ENCODE measurements at places on chromosomes 7 and 10.
A peak's percentile ranks its signal among the peaks of the same experiment; 100 is the strongest.

DNA sequence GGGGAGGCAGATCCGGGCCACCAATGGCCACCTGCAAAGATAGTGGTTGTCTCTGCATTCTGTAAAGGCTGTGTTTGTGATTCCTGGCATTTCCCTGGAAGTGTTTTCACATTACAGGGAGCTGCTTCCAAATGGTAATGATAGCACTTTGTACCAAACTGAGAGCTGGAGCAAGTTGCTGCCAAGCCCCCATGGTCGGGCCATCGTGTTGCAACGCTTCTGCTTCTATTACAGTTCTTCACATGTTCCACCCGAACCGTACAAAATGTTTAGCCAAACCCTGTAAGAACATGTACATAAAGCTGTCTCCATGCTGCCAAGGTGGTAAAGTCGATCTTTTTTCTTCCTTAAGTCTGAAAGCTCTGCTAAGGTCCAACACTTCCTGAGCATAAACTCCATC, 397.7 kb upstream of the NFE2L3 start:
- DNase-seq: no peak

GRCh38 chr7:157685430-157686284, 348.9 kb downstream of the DNAJB6 start:
- DNase-seq: no peak

- no peak for DNase-seq
Observed at GRCh38 chr10:101839416-101840063, 4.1 kb downstream of the KCNIP2 start.

- DNase-seq: no peak
Observed at GRCh38 chr7:125485223-125485622, 555.6 kb upstream of the POT1 start.

GRCh38 chr10:21989453-21990154, 13.9 kb downstream of the DNAJC1 start:
- peak; percentile 84 for DNase-seq

DNA sequence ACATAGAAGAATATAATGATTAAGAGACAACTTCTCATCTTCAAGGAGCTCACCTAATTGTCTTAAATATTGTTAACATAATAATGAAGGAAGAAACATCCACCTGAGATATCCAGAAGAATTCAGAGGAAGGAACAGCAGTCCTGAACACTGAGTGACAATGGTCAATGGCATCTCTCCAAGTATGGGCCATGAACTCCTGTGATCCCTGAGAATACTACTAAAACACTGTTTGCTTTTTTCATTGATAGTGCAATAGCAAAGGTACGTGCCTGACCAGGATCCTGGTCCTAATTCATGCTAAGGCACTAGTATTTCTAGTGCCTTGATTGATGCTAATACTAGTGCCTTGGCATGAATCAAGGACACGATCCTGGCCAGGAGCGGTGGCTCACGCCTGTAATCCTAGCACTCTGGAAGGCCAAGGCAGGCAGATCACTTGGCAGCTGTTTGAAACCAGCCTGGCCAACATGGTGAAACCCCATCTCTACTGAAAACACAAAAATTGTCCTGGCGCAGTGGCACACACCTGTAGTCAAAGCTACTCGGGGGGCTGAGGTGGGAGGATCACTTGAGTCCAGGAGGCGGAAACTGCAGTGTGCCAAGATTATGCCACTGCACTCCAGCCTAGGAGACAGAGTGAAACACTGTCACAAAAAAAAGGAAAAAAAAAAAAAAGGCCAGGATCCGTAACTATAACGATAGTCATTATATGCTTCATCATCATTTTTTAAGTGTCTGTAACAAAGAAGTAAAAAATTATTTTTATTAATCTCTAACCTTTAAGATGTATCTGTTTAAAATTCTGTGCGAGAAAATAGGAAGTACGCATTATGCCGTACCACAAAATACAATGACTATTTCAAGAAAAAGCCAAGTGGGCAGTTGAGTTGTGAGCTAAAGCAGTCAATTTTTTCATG, 49.1 kb downstream of the SRPK2 start:
- DNase-seq: no peak

DNA sequence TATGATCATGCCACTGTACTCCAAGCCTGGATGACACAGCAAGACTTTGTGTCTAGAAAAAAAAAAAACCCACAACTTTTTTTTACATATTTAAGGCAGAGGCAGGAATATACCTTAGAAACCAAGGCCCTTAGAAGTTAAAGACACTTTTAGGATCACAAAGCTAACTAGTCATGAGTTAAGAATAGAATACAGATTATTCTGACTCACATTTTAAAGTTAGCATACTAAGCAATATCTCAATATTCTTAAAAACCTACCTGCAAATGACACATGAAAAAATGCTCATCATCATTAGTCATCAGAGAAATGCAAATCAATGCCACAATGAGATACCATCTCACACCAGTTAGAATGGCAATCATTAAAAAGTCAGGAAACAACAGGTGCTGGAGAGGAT, 177.7 kb downstream of the CHCHD3 start:
- no peak for DNase-seq

GRCh38 chr10:69130251-69130650, 6.3 kb downstream of the VPS26A start:
- no peak for DNase-seq

- peak; percentile 46 for DNase-seq
Observed at GRCh38 chr10:104246976-104247375, 7.7 kb upstream of the GSTO1 start.

DNA sequence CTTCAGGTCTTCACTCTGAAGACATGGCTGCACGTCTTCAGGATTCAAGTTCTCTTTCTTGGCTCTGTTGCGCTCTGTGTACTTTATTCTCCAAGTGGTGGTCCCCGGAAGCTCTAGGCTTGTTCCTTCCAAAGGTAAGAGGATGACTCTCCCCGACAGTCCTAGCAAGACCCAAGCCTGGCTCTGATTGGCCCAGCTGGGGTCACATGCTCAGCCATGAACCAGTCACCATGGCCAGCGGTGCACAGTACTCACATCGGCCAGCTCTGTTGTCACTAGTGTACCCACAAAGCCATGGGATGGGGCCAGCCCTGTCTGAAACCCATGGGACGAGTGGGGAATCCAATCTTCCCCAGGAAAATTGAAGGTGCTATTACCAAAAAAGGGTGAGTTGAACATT, 5.2 kb upstream of the C7orf33 start:
- DNase-seq: no peak

- no peak for DNase-seq
Observed at GRCh38 chr7:37011151-37011890, 287.0 kb upstream of the AOAH start.

DNA sequence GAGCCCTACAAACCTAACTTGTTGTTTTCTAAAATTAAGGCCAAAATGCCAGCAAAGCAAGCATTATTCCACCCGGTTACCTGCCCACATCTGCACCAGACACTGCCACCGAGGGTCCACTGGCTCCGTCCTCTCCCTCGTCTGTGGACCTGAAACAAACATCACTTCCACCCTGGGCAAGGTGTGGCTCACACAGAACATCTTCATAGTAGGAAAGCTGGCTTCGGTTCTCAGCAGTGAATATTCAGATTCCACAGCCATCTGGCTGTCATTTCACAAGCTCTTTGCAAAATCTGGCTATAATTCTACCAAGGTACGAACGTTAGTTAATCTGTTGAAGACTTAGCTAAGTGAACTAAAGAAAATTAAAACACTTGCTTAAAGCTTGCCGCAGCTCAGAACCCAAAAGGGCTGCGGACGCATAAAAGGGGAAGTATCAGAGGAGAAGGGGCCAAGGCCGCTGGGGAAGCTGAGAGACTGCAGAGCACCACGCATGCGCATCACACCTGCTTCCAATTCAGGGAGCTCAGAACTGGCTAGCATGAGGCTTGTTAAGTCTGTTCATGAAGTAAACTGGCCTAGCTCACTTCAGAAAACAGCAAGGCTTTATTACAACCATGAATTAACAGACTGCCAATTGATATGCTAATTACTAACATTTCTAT, 46.1 kb downstream of the PTPRN2 start:
- DNase-seq: no peak

- DNase-seq: no peak
Observed at GRCh38 chr7:30202671-30203070, 67.9 kb downstream of the MTURN start.

GRCh38 chr10:110151467-110151866, 55.9 kb upstream of the MXI1 start:
- no peak for DNase-seq

All from fibroblast of gingiva (primary cell).